ENCODE measurements at places on chromosomes 16 and 17.

DNA sequence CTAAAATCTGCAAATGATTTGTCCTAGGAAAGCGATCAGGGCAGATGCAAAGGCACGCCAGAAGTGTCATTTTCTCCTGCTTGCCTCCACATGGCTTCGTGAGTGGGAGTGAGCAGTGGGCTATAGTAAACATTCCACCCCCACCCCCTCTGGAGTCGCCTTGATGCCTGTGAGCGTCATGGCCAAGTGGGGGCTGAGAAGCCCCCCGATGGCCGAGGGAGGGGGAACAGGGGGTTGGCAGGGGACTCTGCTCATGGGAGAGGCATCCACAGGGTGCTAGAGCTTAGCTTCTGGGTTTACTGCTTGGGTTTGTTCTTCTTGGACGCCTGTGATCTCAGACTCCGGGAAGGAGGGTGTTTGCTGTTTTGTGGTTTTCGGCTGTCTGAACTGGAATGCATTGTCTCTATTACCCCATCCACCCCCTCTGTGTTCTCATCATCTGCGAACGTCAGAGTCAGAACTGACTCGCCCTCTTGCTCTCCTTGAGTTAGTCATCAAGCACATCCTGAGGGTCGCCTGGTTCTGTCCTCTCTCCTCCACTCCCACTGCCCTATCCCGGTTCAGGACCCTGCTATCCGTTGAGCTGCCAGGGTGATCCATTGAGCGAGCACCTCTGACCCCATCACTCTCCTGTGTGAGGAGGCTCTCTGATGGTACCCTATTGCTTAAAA lies 15.4 kb downstream of the TNS4 start:
- DNase-seq: no peak

DNA sequence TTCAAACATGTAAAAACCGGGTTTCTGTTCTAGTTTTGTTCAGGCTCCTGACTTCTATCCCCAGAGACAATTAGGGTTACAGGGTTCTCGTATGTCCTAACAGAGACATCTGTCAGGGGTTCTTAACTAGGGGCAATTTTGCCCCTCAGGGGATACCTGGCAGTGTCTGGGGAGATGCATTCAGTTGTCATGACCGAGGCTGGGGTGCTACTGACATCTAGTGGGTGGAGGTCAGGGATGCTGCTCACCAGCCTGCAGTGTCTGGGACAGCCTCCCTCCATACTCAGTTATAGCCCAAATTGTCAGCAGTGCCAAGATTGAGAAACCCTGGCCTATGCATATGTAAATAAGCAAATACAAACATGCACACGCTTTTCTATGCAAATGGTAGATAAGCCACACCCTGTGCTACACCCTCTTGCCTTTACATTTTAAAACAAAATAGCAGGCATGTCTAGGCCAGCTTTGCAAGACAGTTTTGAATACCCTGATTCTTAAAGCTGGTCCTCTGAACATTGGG lies 37.4 kb downstream of the CLEC16A start:
- DNase-seq: no peak

DNA sequence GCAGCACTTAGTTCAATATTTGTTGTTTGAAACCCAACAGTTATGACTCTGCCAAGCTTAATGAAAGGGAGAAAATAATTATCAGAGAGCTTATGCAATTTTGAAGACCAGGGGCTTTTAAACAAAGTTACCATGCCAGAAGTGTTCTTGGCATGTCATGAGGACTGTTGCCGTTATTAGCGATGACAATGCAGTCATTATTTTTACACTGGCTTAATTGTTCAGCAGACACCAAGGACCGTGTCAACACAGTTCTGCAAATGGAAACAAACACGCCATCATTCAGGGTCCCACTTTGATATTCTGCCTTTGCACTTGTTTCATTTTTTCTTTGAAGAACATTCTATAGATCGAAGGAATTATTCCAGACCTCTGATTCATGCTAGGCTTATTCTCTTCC lies 518.5 kb downstream of the CDH13 start:
- no peak for DNase-seq

DNA sequence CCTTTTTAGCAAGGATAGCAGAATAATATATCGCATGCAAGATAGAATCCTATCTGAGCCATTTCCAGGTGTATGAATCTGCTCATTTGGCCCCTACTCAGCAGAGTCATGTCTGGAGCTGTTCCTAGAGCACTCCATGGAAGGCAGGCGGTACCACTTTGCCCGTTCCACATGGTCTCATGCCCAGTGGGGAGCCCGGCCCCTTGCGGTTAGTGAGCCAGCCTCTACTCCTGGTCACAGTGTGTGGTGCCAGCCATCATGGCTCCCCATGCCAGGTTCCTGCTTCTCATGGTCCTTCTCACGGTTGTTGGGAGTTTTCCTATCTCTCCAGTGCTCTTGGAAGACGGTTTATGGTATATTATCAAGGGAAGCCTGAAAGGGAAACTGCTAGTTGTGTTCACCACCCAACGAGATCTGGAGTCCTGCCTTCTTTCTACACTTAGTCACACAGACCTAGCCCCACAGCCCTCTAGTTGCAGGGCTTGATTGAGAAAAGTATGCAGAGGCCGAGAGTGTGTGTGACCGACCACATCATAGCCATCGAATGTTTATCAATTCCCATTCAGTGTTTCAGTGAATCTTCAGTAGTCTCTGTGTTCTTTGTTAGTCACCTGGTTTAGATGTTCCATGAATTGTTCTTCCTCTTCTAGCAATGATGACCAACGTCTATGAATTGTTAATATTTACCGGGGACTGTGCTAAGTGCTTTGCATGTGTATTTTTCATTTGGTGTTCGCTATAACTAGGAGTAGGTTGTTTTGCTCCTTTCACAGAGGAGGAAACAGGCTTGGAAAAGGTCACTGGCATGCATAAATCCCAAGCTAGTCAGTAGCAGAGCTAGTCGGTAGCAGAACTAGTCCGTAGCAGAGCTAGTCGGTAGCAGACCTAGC lies 9.6 kb downstream of the JPT2 start:
- no peak for DNase-seq

- DNase-seq: peak; percentile 30
Observed at GRCh38 chr17:4565209-4566141, 5.1 kb upstream of the GGT6 start.

GRCh38 chr17:9251273-9251672 lies 230.0 kb downstream of the NTN1 start:
- no peak for DNase-seq

Data from naive thymus-derived CD8-positive, alpha-beta T cell (primary cell).